OCI-M1 (cell line): ENCODE measurements at places on chromosomes 6 and 20.

GRCh38 chr6:42100029-42100901 lies 42.2 kb downstream of the C6orf132 start:
- no peak for DNase-seq

GRCh38 chr20:46954490-46955038 lies 59.9 kb downstream of the EYA2 start:
- DNase-seq: no peak

DNA sequence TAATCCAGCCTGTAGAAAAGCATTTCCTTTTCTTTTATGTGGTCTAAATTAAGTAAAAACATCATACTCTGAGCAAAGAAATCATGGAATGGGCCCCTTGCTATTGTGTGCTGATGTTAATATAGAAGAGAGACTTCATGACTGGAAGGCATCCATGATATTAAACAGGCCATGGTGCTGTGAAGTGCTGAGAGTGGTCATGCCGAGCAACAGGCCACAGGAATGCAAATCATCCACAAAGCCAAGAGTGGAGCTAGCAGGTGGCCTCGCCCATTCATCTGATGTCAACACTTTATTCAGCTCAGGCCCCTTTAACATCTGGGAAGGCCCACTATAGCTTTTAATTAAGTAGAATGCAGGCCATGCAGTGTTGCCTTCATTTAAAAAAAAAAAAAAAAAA lies 115.2 kb upstream of the HMGCLL1 start:
- no peak for DNase-seq

DNA sequence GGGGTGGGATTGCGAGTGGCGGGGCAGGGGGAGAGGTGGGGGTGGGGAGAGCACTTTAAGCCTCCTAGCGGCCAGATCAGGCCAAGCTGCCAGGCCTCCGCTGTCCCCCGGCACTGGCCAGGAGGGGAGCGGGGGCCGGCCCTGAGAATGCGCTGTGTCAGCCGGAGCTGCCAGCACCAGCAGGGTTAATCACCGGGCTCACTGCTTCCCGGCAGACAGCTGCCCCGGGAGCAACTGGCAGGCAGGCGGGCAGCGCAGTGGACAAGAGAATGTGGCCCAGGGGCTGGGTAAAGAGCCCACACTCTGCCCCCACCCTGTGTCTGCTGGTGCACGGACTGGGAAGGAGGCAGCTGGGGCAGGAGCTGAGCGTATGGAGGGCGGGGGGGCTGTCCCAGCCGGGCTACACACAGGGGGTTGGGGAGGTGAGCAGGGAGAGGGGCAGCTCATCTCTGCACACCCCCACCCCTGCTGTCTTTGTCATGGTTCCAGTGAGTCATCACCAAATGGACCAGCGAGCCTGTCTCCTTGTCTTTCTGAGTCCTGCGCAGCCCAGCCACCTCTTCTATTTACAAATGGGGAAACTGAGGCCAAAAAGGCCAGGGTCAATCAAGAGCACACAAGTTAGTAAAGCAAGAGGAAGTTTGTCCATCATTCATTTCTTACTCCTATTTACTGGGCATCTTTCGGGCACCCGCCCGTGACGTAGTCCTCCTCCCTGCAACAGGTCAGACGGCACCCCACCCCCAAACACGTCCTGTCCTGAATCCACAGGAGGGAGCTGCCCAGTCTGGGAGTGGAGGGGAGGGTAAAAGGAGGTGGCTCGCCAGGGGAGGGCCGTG lies 2.1 kb upstream of the LAMA5 start:
- no peak for DNase-seq

GRCh38 chr20:46683939-46684750 lies 5.1 kb downstream of the TP53RK start:
- DNase-seq: peak; percentile 96

GRCh38 chr6:37816599-37817375 lies 2.7 kb upstream of the ZFAND3 start:
- DNase-seq: no peak

- DNase-seq: peak; percentile 83
Measured at GRCh38 chr6:144219056-144219685, 66.0 kb upstream of the UTRN start.
